Heart right ventricle (tissue), 16 donors: ENCODE measurements at places on chromosomes 16 and 17. TPM values are rescaled to one million over a fixed set of nuclear protein-coding genes. Genes with fewer than 3 reads are reported as not detected.

DNA sequence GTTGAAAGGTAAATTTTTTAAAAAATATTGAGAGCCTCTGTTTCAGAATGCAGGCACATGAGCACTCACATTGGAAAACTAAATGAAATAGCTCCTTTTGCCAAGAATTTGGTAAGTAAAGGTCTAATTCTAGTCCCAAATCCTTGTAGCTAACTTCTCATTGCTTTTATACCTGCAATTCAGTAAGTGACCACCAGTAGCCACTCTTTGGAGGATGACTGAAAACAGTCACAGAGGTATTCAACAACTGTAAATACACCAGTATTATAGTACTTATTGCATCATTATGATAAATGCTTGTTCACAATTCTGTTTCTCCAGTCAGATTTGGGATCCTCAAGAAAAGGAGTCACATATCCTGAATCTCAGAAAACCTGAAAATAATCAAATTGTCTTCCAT lies 562.4 kb upstream of the CDH11 start:
- no peak for DNase-seq

GRCh38 chr17:40557531-40558299 lies 7.6 kb downstream of the CCR7 start:
- DNase-seq = no peak

DNA sequence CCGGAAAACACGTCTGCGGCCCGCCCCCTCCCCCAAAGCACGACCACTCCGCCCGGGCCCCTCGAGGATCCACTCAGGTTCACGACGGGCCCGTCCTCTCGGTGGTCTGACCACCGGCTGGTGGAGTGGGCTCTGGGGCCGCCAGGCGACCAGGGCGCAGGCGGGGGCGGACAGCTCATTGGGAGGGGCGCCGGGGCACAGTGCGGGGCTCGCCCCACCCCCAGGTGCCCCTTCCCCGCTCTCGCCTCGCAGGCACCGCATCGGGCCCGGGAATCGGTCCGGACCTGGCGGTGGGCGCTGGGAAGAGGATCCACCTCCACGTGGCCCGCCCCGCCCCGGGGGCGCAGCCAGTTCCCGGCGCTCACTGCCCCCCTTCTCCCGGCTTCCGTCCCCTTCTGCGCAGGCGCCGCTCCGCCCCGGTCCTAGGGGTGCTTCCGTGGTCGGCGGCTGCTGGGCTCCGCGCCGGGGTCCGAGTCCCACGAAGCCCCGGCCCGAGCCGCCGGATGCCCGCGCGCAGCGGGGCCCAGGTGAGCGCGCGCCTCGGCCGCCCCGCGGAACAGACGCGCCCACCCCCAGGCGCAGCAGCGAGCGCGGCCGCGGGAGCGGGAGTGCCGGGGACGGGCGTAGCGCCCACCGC lies at the start of gene MPG:
Gene MPG (plus strand): TSS at position 419 of the 637 bp plus-strand sequence. CDS start 85 bp downstream, at position 504.
- DNase-seq = peak; percentile 92

DNA sequence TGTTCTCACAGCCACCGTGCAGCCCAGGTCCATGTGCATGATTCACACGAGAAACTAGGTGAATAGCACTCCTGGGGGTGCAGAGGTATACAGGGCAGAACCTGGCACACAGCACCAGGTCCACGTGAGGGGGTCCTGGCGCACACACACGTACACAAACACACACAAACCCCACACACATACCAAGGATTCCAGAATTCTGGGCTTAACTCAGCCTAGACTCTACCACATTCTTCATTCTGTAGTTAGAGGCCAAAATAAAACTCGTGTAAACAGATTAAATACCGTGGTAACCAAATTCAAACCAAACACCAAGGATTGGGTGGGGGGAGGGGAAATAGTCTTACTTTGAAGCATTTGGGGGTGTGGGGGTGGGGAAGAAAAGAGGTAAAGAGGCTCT lies 58.5 kb downstream of the XYLT1 start:
- DNase-seq = no peak

DNA sequence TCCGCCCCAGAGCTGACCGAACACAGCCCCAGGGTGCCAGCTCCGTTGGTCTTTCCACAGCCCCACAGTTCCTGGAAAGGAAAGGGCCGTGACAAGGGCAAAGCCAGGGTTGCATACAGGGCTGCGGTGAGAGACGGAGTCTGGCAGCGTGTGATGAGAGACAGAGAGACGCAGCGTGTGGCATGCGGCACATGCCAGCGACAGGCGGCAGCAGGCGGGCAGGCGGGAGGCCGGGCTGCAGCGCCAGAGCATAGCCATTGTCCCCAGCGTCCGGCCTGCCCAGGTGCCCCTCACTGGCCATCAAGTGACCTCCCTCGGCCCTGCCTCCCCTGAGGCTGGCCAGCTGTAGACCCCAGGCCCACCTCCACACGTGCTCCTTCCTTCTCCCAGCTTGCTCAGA lies 8.6 kb downstream of the RTN4RL1 start:
- DNase-seq = no peak

Gene HSPB9
- 0.29 TPM for polyA plus RNA-seq

DNA sequence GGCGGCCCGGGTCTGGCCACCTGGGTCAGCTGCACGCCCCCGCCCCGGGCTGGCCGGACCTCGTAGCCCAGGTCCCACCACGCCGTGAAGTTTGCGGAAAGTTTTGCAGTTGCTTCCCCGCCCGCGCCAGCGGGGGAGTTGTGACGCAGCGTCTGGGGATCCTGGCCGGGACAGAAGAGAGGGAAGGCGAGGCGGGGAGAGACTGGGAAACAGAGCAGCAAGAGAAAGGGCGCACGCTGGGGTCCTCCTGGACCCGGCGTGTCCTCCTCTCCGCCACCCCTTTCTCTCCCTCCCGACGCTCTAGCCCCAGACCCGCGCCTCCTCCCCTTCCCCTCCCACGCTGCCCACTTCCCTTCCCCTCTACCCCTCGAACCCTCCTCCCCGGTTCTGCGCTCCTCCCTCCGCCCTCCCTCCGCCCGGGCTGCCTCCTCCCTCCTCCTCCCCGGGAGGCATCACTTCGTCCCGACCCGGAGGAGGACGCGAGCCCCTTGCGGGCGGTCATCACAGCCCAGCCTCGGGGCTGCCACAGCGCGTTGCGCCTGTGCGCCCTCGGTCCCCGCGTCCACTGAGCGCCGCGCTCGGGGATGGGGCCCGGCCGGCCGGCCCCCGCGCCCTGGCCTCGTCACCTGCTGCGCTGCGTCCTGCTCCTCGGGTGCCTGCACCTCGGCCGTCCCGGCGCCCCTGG lies at the start of gene MRC2:
Gene MRC2 (plus strand): TSS at position 452 of the 685 bp plus-strand sequence. CDS start 133 bp downstream, at position 585.
- peak; percentile 76 for DNase-seq
